ENCODE measurements at places on chromosomes 1 and 21.

GRCh38 chr1:59026472-59026948, 242.7 kb upstream of the JUN start:
- no peak for DNase-seq

DNA sequence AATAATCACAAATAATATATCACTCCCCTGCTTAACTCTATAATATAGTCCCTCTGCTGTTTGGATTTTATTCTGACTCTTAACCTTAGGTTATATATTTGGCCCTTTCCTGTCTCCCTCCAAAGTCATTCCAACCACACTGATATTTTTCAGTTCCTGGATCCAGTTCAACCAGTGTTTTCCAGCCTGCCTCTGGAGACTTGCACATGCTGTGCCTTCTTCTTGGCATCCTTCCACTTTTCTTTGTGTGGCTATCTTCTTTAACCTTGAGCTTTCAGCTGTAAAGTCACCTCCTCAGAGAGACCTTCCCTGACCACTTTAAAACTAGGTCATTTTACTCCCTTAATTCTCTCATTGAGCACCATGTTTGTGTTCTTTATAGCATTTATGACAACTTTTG, 19.4 kb downstream of the CERS2 start:
- DNase-seq = no peak

DNA sequence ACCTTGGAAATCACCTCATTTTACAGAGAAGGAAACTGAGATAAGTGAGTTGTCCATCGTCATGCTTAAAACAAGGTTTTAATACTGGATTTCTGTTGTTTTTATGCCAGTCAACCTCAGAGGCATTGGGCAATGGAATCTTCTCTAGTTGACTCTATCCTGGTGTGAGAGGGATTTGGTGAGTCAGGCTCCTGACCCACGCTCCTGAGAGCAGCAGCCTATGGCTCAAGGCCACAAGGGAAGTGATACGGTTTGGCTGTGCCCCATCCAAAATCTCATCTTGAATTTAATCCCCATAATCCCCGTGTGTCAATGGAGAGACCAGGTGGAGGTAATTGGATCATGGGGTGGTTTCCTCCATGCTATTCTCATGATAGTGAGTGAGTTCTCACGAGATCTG, 90.1 kb downstream of the TLR5 start:
- no peak for DNase-seq

GRCh38 chr1:115596080-115596780, 45.5 kb upstream of the VANGL1 start:
- DNase-seq = no peak

- peak; percentile 2 for DNase-seq
These were observed 116.3 kb downstream of the SLC30A10 start for GRCh38 chr1:219812086-219812485.

GRCh38 chr1:32619701-32620485, 30.5 kb downstream of the ZBTB8OS start:
- no peak for DNase-seq

GRCh38 chr1:69120817-69121216, 446.9 kb upstream of the LRRC7 start:
- DNase-seq = no peak

DNA sequence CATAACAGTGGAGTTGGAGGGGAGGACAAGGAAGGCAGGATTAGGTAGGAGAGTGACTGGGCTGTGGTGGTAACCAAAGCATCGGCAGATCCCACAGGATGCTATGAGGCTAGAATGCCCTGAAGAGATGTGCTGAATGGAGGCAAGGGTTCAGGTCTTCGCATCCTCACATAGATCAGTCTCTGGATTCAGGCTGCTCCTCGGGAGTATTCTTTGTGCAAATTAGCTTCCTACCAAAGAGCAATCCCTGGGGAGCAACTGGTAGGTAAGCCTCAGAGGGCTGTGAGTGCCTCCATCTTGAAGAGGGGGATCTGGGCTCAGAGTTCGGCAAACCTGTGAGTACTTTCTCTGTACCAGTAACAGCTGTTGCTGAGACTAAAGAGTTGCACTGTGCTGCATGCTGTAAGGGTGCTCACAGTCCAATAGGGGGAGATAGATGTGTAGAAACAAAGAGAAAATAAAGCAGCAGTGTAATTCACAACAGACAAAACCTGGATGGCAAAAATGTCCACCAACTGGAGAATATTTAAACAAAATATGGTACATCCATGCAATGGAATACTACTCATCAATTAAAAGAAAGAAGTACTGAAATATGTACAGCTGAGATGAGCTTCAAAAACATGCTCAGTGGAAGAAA, 322.4 kb upstream of the DEPDC1 start:
- peak; percentile 7 for DNase-seq

DNA sequence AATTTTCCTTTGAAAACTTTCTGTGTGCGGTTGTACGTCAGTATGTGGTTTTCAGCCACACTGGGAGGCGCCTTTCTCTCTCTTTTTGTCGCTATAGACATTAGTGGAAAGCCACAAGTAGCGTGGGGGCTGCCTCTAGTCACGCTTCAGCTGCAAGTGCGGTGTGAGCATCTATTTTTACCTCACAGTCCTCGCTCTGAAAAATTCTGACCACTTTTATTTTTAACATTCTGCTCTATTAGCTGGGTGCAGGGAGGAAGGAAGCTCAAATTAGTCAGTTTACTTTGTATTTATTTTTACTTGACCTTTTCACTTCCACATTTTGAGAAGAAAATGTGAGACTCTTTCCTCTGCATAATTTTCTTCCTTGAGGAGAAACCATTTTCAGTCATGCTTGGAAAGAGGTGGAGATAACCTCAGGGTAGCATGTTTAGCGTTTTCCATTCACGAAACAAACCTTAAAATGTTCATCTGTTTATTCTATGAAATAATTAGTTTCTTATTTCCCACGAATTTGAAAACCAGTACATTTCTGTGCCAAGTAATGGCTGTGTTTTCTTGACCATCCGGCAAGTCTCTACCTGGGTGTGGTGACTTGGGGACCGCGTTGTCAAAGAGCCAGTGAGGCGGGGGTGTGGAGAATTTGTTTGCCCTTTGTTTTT, 35.6 kb downstream of the ADARB1 start:
- DNase-seq = no peak

GRCh38 chr1:11654137-11654938, at the start of the genes FBXO2 and FBXO44:
Gene FBXO2 (minus strand): TSS chr1:11654429. CDS start chr1:11654340, 89 bp downstream.
Gene FBXO44 (plus strand): TSS chr1:11654877. CDS start chr1:11655836, 959 bp downstream.
- DNase-seq = no peak

GRCh38 chr1:232830661-232831060, 25.4 kb downstream of the MAP10 start:
- no peak for DNase-seq

DNA sequence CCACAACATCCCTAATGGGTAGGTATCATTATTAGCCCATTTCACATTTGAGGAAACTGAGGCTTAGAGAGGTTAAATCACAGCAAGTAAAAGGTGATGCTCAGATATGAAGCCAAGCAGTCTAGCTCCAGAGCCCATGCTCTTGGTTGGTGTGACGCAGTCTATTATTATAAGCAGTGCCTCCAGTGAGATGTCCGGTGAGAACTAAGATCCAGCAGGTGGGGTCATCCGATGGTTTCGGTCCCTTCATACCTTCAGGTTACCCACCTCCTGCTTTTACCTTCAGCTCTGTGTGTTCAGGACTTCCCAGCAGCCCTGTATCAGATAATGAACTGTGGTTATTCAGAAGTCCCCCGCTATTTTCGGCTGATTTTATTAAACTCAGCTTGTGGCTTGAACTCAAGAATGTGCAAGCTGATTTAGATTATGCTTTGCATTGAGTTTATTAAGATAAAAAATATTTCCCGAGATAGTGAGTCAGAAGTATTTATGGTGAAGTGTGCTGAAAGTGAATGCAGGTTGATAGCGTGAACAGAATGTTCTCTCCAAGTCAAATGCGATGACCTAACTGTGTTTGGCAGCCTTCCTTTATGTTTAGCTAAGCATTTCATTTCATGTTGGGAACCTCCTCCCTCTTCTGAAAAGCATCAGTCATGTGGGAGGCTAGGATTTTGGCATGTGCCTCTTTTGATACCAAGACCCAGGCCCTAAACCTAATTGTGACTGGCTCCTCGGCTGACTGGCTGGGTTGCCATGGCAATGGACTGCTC, 160.9 kb upstream of the UBE2U start:
- DNase-seq = no peak

GRCh38 chr1:151815716-151816327, 10.6 kb upstream of the LINGO4 start:
- no peak for DNase-seq

DNA sequence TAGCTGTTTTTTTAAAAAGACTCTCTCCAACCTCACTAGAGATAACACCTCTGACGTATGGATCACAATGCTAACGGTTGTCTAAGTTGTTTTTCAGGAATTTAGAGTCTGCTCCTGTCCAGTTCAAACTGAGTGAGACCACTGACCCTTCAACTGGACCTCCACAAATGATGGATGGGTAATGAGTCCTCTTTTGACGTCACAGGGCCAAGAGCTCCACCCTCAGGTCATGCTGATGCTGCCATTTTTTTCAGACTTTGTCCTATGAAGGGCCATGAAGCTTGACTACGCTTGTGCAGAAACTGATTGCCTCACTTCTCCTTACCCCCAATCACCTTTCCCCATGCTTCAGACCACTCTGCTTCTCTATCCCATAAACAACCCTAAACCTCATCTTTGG, 16.6 kb downstream of the GRIK3 start:
- no peak for DNase-seq

- DNase-seq = no peak
These were observed 98.4 kb downstream of the DIRAS3 start for GRCh38 chr1:67952071-67952470.

- DNase-seq = no peak
These were observed 39.4 kb upstream of the BMP8A start for GRCh38 chr1:39452081-39452480.

GRCh38 chr1:150973836-150974579, 627 bp downstream of the CERS2 start:
- DNase-seq = no peak

- DNase-seq = no peak
These were observed 76.4 kb downstream of the RUNX3 start for GRCh38 chr1:24853649-24854048.

- DNase-seq = no peak
These were observed 8.4 kb downstream of the ENO1 start for GRCh38 chr1:8870103-8870502.

DNA sequence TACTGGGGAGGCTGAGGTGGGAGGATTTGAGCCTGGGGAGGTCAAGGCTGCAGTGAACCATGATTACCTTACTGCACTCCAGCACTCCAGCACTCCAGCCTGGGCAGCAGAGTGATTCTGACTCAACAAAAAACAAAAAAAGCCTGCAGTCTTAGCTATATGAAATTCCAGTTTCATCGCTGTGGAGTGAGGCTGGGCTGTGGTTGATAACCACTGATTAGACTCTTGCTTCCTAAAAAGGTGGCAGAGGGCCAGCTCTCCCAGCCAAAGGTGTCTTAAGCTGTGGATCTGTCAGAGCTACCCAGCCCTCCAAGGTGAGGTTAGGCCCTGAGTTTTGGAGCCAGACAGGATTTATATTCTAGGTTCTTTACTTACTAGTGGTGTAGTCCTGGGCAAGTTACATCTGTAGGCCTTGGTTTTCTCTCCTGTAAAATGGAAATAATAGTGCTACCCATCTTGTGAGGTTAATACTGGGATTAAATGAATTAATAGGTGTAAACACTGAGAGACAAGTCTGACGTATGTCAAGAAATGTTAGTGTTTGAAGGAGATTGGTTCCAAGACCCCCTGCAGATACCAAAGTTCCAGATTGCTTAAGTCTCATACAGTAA, 35.9 kb downstream of the TMCC2 start:
- no peak for DNase-seq

DNA sequence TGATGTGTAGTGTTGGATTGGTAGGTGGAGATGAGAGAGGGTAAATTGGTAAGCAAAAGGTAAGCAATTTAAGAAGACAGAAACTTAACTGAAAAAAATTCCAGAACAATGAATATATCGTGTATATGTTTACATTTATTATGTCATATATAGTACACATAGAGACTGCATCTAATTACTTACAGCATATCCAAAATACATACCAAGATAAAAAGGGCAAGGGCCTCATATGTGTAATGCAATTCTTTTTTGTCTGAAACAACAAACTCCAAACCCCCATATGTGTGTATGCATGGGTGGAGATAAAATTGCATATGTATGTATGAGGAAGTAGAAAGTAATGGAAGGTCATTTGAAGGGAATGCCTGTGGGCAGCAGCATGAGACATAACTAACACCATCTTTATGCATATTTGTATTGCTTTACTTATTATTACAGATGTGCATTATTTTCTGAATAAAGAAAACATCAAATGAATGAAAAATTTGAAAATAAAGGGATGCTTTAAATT, 4.3 kb downstream of the KRTAP20-3 start:
- DNase-seq = no peak

DNA sequence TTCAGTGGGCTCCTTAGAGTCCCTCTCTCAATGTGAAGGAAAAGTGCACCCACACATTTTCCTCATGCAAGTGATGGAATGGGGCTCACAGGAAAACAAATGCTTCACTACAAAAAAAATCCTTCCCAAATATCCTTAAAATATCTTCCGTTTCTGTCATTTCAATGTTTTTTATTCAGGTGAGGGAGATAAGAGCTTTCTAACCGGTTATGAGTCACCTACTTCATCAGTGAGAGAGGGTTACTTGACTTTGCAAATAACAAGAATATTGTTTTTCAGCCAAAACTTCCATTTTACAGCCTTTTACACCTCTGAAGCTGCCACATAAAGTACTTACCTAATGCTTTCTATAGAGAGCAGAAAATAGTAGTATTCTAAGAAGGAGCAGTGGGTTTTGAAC, 98.3 kb upstream of the CD55 start:
- no peak for DNase-seq

DNA sequence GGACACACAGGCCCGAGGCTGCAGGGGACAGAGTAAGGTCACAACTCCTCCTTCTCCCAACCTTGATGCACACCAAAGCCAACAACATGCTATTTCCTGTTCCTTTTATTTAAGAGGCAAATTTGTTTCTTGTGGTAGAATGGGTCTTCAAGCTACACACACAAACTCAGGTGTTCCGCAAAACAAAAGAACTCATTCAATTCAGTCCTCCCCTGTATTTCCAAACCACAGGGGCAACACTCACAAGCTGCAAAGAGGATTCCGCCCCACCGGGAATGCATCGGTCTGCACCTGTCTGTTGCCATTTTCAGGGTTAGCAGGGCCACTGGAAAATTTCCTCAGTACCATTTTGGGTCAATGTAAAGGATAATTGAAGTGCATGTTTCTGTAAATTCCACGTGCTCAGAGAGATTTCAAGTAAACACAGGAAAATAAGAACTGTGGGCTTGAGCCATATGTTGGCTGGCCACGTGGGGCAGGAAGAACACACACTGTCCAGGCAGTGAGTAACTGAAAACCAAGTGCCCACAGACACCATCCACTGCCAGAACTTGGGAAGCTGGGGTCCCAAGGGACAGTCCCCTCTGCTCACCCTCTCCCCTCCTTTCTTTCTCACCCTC, 145.2 kb upstream of the ERG start:
- no peak for DNase-seq

Measured in iPS DF 19.7 (cell line).